ENCODE measurements at places on chromosomes 11 and 22. TPM values are rescaled to one million over a fixed set of nuclear protein-coding genes. Genes with fewer than 3 reads are reported as not detected.

FJX1 gene
- 12.4 TPM for total RNA-seq

CDC45 gene
- total RNA-seq: 4.1 TPM

OR56A1 gene
- not detected for total RNA-seq

TALDO1 gene
- total RNA-seq: 311 TPM

NAALADL1 gene
- 0.34 TPM for total RNA-seq

RIMBP3B gene
- total RNA-seq: not detected

- no peak overlapping the region for H3K4me3 ChIP-seq
- no peaks in the 10 kb centered on the region for H3K27me3 ChIP-seq
- no peak for DNase-seq
- H3K4me1 ChIP-seq: no peaks in the 10 kb centered on the region
These were observed 10.1 kb downstream of the XKR3 start for GRCh38 chr22:16815073-16815472.

- peaks cover 12% of the 10 kb centered on the region for H3K4me1 ChIP-seq
- no peak overlapping the region for H3K4me3 ChIP-seq
- no peaks in the 10 kb centered on the region for H3K27me3 ChIP-seq
- no peak overlapping the region for H3K27ac ChIP-seq
These were observed 15.8 kb upstream of the TCF20 start for GRCh38 chr22:42286205-42286604.

- no peak for DNase-seq
- H3K4me3 ChIP-seq: no peak overlapping the region
- no peaks in the 10 kb centered on the region for H3K36me3 ChIP-seq
- no peaks in the 10 kb centered on the region for H3K4me1 ChIP-seq
- peaks cover 11% of the 10 kb centered on the region for H3K27me3 ChIP-seq
These were observed 9.4 kb downstream of the DRAP1 start for GRCh38 chr11:65928667-65929066.

DNA sequence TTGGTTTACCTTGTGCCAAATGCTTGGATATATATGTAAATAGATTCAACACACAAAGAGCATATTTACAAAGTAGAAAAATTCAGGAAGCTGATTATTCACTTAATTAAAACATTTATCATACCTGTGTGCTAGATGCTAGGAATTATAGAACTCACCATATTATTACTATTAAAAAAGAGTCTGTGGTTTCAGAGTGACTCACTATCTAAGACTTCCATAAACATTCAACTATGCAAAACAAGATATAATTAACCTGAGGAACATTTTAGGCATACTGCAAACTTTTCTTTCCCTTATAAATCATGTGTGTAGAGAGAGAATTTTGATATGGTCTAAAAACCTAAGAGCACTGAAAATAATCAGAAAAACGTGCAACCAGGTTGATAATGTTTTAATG, 27.3 kb downstream of the CTSC start:
- no peak overlapping the region for H3K4me3 ChIP-seq
- no peak for DNase-seq
- H3K27me3 ChIP-seq: no peaks in the 10 kb centered on the region
- H3K27ac ChIP-seq: no peak overlapping the region
- H3K4me1 ChIP-seq: no peaks in the 10 kb centered on the region
- peaks cover 51% of the 10 kb centered on the region for H3K36me3 ChIP-seq

- peaks cover 33% of the 10 kb centered on the region for H3K4me1 ChIP-seq
- H3K27me3 ChIP-seq: no peaks in the 10 kb centered on the region
- DNase-seq: no peak
- no peak overlapping the region for H3K27ac ChIP-seq
- H3K4me3 ChIP-seq: no peak overlapping the region
These were observed 40.8 kb upstream of the PAMR1 start for GRCh38 chr11:35566181-35566580.

DNA sequence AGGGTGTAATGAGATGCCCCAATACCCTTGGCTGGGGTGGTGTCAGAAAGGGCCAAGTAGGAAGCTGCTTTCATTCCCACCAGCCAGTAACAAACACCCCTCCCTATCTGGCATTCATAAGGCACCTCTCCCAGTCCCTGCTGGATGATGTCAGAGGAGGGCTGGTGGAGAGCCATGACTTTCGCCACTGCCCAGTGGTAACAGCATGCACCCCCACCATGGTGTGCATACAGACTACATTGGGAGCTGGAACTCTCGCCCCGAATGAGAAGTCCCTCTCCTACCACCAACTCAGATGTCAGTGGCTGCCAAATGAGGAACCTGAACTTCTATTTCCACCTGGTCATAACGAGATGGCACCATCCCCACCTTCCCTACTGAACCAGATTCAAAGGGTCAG, 73.3 kb downstream of the SGSM3 start:
- H3K4me3 ChIP-seq: no peak overlapping the region
- H3K27ac ChIP-seq: no peak overlapping the region
- H3K27me3 ChIP-seq: no peaks in the 10 kb centered on the region
- DNase-seq: no peak
- peaks cover 46% of the 10 kb centered on the region for H3K4me1 ChIP-seq

GRCh38 chr22:48704335-48704734, 1123.3 kb downstream of the BRD1 start:
- H3K36me3 ChIP-seq: no peaks in the 10 kb centered on the region
- H3K27ac ChIP-seq: no peak overlapping the region

- DNase-seq: no peak
- H3K4me3 ChIP-seq: no peak overlapping the region
- H3K27me3 ChIP-seq: no peaks in the 10 kb centered on the region
- H3K36me3 ChIP-seq: no peaks in the 10 kb centered on the region
- no peak overlapping the region for H3K27ac ChIP-seq
These were observed 319.7 kb downstream of the DDX10 start for GRCh38 chr11:108984523-108984922.

GRCh38 chr11:112042161-112042960, 17.2 kb downstream of the DLAT start:
- H3K36me3 ChIP-seq: no peaks in the 10 kb centered on the region
- no peak overlapping the region for H3K27ac ChIP-seq
- H3K4me3 ChIP-seq: no peak overlapping the region
- no peaks in the 10 kb centered on the region for H3K4me1 ChIP-seq

All from esophagus squamous epithelium (tissue), 5 donors.